ENCODE measurements at places on chromosomes 7 and 10. TPM values are rescaled to one million over a fixed set of nuclear protein-coding genes. Genes with fewer than 3 reads are reported as not detected.
A peak's percentile ranks its signal among the peaks of the same experiment; 100 is the strongest.

DNA sequence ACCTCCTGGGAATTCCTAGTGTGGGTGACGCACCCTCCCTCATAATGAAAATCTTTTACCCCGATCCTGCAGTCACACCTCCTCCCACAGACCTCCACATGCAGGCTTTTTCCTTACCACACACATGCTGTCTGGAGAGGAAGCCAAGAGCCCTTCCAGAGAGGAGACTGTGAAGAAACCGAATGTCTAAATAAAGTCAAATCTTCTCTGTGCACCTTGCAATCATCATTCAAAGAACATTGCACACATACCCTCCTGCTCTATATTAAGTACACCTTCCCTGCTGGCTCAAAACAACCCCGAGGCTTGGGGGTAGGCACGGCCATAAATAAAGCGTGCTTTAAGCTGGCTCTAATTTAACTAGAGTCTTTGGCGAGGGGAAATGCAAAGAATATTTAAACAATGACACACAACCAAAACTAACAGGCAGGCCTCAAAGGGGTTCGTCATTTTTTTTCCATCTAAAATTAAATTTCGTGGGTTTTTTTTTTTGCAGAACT is 34.9 kb downstream of the CALML3 start:
- DNase-seq: no peak

DNA sequence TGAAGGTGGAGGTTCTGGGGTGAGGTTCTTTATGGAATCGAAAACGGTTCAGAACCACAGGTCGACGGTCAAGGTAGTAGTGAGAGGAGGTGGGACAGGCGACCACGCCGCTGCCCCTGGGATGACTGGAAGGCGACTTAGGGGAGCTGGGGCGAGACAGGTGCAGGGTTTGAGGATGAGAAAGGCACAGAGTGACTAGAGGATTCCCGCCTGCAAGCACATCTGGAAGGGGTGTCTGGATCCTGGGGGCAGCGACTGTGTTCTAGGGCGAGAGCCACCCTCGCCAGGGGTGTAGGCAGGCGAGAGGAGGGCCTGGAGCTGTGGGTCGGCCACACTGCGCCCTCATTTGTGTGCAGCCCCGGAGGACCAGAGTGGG is 468 bp upstream of the IRF5 start:
- DNase-seq: no peak

GRCh38 chr7:2173189-2173827 is 59.4 kb downstream of the MAD1L1 start:
- DNase-seq: peak; percentile 32

- peak; percentile 82 for DNase-seq
Measured at GRCh38 chr10:22927661-22928403, at the start of gene ARMC3. Gene ARMC3 (plus strand): TSS chr10:22928053. CDS start chr10:22931997, 3,944 bp downstream.

GRCh38 chr10:79079490-79080355 is 11.0 kb downstream of the ZMIZ1 start:
- no peak for DNase-seq

- no peak for DNase-seq
Measured at GRCh38 chr7:107971613-107972012, 31.3 kb downstream of the LAMB1 start.

DNA sequence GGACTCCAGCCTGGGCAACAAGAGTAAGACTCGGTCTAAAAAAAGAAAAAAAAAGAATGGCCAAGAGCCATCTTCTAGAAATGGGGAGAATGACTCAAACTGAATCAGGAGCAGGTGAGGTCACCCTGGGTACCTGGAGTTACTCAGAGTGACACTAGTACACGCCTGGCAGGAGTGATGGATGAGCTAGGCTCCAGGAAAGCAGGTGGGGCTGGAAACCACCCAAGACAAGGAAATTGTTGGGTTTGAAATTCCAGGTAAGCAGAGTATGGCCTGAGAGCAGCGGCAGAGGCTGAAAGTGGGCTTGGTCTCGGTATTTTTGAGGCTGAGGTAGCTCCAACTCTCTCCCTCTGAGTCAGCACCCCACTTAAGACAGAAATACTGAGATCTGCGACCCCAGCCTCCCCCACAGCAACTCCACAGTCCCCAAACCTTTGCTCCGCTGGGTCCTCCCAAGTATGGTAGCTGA is 18.5 kb downstream of the DDIT4 start:
- no peak for DNase-seq

DNA sequence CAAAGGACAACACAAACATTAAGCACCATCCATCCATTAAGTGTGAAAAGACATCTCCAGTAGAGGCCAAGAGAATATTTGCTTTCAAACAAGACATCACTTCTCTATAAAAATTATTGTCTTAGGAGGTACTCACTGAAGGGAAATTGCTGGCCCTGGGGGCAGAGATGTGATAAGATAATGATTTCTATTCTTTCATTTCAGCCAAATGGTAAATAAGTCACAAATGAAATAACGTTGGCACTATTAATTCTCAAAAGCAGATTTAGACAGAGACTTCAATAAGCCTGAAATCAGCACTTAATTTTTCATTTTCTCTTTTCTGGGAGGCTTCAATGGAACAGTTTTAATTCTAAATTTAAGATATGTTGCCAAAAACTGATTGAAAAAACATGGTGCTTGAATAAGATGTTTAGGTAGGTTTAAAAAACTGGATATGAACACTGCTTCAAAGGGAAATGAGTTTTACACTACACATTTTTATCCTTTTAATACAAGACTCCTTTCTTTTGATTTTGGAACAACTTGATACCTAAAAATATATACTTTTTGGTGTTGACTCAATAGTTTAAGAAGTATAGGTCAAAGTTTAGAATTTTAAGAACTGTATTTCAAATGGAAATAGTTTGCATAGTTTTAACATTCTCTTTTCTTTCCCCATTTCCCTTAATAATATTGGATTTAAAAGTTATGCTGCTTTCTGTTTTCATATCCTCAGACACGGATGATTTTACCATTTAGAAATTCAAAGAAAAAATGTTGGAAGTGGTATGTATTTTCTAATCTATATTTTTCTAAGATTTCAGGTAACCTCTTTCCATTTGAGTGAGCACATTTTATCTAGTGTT is 204.0 kb downstream of the AHR start:
- DNase-seq: no peak

- no peak for DNase-seq
Measured at GRCh38 chr10:47019155-47020145, 108.2 kb downstream of the PTPN20 start.

DNA sequence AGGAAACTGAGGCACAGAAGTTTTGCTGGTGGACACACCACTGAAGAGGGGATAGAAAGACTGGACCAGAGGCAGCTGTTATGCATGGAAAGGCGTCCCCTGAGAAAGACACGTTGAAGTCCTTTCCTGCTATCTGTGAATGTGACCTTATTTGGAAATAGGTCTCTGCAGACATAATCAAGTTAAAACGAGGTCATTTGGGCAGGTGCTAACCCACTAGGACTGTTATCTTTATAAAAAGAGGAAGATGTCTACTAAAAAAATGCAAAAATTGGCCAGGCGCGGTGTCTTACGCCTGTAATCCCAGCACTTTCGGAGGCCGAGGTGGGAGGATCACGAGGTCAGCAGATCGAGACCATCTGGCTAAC is 31.6 kb downstream of the ELMO1 start:
- DNase-seq: no peak

DNA sequence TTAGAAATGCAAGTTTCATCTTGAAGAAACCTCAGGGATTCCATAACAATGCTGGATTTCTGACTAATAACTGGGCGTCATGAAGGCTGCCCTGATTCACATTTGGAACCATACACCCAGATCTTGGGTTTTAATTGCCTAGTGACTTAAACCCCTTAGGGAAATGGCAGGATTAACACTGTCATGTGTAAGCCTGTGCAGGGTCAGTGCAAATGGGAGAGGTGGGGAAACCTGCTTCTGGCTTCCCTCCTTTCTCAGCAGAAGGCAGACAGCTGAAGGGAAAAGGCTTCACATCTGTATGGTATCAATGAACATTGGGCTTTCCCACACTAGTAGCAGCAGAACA is 364.2 kb downstream of the ANKRD30A start:
- no peak for DNase-seq

DNA sequence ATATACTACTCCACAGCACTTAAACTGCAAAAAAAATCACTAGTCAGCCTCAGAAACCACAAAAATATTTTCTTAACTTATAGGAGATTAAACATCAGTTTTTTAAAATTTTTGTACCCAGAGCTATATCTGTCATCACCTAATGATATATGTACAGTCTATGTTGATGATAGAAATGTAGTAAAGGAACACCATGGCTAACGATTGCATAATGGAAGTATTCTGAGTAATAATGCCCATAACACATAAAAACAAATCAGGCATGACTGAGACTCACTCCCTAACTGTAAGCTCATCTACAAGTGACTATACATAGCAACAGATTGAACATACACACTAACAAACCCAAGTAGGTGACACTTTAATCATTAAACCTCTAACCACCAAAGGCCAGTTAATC is 51.3 kb downstream of the TSPAN12 start:
- no peak for DNase-seq

DNA sequence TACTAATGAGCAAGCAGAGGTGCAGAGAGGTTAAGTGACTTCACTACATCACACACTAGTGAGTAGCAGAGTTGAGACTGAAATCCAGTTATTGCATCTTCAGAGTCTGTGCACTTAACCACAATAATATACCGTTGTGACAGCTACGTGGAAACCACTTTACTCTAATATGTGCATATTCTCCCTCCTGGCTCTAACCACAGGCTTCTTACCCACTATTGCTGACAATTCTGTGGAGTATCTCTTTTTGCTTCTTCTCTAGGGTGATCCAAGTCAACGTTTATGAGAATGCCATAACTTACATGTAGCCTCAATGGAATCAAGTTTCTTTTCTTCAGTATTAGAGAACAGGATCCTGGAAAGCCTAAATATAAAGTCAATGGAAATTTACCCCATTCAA is 64.2 kb upstream of the MEOX2 start:
- no peak for DNase-seq

DNA sequence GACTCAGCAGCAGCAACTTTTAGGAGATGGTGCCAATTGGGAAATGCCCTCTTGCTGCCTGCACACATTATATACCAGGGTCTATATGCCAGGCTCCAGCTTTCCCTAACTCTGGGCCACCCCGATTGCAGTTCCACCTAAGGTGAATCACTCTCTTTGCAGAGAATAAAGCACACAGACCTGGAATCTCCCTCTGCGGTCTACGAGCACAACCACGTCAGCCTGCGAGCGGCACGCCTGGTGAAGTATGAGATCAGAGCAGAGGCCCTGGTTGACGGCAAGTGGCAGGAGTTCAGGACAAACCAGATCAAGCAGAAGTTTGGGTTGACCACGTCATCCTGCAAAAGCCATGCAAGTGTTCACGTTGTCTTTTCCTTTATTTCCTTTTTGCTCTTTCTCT is 38.2 kb upstream of the PLEKHA1 start:
- DNase-seq: no peak

- DNase-seq: no peak
Measured at GRCh38 chr7:149622444-149623210, 125.0 kb upstream of the ZNF746 start.

DNA sequence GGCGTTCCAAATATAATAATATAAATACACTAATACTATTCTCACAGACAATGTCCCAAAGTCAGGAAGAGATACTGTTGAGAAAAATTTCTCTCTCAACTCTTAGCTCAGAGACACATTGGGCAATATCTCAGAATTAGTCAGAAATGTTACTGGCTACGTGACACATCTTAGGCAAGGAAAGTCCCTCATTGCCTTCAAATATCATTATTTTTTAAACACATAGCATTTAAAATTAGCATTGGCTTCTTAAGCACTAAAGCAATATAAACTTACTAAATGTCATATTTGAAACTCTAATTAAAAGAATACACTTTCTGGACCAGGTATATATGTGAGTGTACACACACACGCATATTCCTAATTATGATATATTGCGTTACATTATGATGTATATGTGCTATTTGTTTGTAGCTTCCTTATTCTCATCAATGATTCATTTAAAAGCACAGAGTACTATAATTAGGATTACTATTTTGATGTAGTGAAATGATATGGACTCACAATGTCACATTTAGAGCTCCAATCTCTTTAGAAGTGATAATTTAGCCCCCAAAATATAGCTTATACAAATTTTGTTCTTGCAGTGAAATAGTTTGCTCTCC is 255.8 kb downstream of the TWIST1 start:
- no peak for DNase-seq

Gene SEMA3A
- 16.5 TPM for polyA plus RNA-seq

Gene CDC14C
- polyA plus RNA-seq: not detected

Gene TMEM176A
- polyA plus RNA-seq: not detected

Gene TBC1D12
- polyA plus RNA-seq: 1.8 TPM

Gene KAZALD1
- polyA plus RNA-seq: 1.9 TPM

Gene PALD1
- polyA plus RNA-seq: 0.16 TPM

Gene MCM10
- 5.1 TPM for polyA plus RNA-seq

Gene COL13A1
- 21.0 TPM for polyA plus RNA-seq

Gene LRRN3
- polyA plus RNA-seq: 2.1 TPM

Gene ADARB2
- not detected for polyA plus RNA-seq

Gene GSTO2
- polyA plus RNA-seq: 0.47 TPM

Gene AZGP1
- 0.15 TPM for polyA plus RNA-seq

Gene CFAP46
- 4.9 TPM for polyA plus RNA-seq

All from SK-N-SH (cell line).